ENCODE measurements at places on chromosomes 1 and 21.

GRCh38 chr1:4954392-4954791, 300.0 kb downstream of the AJAP1 start:
- DNase-seq = no peak

DNA sequence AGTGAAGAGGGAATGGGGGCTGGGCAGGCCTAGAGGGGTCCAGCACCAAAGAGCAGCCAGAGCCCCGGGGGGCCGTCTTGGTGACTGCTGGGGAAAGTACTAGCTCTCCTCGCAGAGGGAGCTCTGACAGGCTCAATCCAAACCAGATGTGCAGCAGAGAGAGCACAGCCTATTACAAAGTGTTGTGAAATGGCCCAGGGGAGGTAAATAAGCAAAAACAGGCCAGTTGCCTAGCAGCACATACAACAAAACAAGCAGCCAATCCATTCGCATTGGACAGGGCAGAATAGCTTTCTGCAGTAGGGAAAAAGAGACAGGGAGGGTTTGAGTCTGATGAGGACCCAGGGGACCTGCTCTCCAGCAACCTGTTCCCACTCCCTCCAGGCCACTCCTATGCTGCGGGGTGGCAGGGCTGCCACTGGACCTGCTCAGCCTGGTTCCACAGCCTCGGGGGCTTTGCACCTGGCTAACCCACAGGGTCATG, 239.6 kb upstream of the FGGY start:
- DNase-seq = no peak

- peak; percentile 91 for DNase-seq
Observed at GRCh38 chr1:226125097-226125630, 61.4 kb downstream of the ACBD3 start.

DNA sequence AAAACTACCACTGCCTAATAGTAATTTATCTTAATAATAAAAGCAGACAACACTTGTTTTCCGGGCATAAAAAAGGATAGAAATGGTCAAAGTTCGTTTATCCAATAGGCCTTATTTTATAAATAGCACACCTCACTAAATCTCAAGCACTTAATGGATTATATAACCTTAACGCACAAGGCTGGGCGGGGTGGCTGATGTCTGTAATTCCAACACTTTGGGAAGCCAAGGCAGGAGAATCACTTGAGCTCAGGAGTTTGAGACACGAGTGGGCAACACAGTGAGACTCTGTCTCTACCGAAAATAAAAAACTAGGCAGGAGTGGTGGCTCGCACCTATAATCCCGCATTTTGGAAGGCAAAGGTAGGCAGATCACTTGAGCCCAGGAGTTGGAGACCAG, 12.4 kb downstream of the EIF4G3 start:
- DNase-seq = no peak

DNA sequence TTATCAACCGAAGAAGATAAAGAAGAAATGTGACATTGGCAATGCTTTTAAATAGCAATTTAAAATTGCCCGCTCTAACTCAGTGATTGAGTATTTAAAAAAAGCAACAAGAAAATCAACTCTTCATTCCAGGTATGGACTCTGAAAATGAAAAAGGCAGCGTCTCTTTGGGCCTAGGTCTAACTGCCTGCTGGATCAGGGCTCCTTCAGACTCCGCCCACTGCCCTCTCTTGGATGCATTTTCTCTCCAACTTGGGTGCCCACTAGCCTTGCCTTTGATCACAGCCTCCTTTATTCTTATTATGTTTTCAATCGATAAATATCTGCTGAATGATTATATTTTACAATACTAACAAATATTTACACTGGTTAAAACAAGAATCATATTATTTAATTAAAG, 268.9 kb downstream of the MRPL39 start:
- DNase-seq = no peak

DNA sequence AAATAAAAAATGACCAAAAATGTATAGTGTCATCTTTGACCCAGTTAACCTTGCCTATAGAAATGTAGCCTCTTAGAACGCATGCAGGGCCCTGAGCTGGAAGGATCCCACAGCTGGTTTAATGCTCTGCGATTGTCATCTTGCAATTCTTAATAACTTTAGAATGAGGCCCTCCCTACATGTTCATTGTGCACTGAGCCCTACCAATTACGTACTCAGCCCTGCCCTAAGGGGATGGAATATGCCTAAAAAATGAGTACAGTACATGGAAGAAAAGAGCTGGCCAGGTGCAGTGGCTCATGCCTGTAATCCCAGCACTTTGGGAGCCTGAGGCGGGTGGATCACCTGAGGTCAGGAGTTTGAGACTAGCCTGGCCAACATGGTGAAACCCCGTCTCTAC, 57.8 kb upstream of the BCAR3 start:
- DNase-seq = no peak

DNA sequence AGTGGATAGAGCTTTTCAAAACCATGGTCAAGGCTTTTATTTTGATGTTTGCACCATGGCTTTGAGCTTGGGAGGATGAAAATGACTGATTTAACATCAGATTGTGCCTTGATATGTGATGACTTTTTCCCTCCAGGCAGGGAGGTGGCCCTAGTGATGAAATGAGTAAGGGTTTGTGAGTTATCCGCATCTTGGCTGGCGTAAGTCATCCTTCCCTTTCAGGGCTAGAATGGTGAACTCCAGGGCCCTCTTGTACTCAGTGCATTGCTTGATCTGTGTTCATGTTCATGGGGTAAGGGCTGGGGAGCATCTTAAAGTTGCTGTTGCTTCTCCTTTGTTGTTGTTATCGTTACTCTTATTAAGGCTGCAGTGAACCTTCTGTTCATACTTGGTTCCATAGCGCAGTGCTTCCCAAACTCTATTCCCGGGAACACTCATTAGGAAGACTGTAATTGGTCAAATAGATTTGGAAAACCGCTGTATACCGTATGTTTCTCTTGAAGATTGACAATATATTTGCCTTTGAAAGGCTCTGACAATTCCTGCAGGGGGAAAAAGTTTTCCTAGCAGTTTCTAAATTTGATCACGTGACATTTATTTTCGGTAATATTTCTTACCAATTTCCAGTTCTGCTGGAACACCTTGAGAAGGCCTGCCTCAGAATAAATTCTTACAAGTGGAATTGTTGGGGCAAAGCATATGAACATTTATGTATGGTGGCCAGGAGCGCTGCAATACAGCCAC, 23.1 kb downstream of the GPR137B start:
- DNase-seq = no peak

- DNase-seq = no peak
Observed at GRCh38 chr1:3016641-3017439, 4.4 kb upstream of the ACTRT2 start.

DNA sequence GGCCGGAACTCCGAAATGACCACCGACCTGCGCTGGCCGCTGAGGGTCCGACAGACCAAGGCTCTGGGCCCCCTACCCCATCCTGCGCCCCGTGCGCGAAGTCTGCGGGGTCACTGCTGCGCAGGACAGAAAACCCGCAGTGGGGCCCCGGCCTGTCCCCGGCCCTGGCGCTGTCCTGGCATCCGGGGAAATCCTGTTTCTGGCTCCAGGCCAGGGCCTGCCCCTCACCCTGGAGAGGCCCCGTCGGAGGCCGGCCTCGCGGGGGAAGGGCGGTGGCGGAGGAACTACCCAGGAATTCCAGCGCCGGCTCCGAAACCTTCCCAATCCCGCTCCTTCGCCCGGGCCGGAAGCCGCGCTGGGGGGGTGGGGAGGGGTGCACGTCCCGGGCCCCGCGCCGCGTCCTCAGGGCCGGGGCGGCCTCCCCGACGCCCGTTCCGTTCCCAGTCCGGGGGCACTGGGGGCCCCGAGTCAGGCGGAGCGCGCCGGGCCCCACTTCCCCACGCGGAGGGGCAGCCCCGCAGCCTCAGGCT, 77.0 kb downstream of the MORN1 start:
- DNase-seq = no peak

DNA sequence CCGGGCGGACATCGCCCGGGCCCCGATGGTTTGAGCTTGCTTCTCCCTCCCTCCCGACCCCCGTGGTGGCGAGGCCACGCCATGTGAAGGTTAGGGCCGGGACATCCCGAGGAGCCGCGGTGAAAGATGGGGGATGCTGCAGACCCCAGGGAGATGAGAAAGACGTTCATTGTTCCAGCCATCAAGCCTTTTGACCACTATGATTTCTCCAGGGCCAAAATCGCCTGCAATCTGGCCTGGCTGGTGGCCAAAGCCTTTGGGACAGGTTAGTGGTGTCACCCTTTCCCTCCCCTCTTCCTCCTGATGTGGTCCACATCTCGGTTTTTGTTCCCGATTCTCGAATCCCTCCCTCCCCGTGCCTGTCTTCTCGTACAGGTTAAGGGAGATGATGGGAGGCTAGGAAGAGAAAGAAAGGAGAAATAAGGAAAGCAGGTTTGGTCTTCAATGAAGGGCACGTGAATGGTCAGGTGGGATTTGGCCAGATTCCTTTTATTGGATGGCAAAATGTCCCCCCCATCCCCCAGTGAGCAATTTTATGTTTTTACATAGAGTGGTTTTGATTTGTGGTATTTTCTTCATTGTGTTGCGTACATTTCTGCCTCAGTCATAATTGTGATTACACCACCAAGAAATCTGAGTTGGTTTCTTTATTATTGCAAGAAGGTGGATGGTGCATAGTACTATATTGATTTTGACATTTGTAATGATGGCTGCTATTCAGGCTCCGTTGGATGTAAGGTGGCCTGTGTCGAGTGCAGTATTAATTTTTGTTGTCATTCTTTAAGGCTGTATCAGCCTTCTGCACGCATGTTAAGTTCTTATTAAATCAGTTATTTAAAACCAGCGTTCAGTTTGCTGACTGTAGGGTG, 1.2 kb downstream of the CAMSAP2 start:
- no peak for DNase-seq

DNA sequence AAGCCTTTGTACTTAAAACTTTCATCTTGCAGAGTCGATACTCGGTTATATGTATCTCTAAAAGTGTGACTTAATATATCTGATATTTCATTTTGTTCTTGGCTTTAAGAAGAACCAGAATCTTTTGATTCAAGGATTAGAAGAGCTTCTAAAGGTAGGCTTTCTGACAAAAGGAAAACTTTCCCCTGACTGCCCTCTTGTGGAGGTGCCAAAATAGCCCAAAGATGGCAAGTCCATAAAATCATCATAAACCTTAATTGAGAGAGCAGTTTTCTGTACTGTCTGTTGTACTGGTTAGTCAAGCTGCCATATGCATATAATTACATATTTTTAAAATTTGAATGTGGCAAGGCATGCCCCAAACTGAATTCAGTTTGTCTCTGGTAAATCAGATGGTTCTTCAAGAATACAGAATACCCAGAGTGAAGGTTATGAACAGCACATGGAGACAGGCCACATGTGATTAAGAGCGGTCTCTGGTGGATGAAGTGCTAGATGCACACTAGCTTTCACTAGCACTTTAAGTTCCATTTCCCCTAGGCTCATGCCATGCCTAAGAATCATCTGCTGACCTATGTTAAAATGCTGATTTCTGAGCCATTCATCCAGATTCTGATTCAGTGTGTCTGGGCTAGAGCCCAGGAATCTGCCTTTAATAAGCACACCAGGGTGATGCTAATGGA, 27.7 kb upstream of the ELAVL4 start:
- no peak for DNase-seq

DNA sequence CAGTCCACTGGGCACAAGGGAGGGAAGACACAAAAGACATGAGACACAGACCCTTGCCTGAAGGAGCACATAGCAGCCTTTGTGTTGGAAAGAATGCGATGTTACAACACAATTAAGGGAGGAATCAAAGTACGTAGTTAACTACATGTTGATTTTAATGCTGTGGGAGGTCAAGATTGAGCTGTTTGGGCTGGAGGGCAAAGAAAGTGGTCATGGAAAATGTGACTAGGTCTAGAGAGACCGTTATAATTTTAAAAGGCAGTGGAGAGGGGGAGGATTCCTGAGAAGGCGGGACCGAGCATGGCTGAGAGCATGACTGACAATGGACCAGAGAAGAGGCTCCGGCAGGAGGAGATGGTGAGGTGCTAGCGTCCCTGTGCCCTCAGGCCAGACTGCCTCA, 111.8 kb upstream of the ATP1A1 start:
- no peak for DNase-seq

- no peak for DNase-seq
Observed at GRCh38 chr1:67390041-67390887, 39.9 kb downstream of the SERBP1 start.

- DNase-seq = no peak
Observed at GRCh38 chr1:16969651-16970050, 10.8 kb downstream of the MFAP2 start.

GRCh38 chr21:42835611-42836401, 43.5 kb downstream of the WDR4 start:
- no peak for DNase-seq

DNA sequence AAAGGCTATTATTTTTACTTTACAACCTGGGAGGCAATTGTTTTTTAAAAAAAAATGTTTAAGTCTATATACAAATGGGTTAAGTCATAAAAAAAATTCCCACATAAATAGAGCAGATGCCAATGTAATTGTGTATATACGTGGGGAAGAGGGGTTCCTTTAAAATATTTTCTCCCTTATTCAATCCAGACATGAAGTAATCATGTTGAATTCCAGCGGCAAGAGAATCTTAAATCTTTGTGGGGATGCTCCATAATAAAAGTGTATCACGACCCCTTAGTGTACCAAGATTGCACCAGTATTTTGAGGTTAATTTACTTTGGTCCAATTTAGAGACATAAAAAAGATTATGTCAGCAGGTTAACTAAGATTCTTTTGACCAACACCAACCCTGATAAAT, 62.1 kb downstream of the ARID4B start:
- no peak for DNase-seq

DNA sequence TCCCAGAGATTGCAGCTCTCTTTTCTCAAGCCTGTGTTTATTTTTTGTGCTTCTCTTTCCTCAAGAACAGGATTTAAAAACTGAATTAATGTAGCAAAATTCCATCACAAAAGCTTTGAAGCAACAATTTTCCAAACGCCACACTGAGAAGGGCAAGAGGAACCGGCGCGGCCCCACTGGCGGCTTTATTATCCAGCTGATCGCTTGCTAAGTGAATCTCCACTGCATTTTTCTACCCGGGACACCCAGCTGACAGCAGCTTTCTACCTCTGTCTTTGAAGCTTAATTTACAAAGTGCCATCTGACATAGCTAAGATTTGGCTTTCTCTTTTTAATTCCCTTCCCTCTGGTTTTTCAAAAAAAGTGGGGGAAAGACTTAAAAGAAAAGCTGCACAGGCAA, 369.3 kb upstream of the C1orf174 start:
- DNase-seq = no peak

GRCh38 chr1:1019122-1019999, 559 bp upstream of the AGRN start:
- peak; percentile 81 for DNase-seq
